ENCODE measurements at places on chromosomes 6 and 20.

- DNase-seq: no peak
These were observed 196.2 kb upstream of the THEMIS start for GRCh38 chr6:128097009-128097408.

DNA sequence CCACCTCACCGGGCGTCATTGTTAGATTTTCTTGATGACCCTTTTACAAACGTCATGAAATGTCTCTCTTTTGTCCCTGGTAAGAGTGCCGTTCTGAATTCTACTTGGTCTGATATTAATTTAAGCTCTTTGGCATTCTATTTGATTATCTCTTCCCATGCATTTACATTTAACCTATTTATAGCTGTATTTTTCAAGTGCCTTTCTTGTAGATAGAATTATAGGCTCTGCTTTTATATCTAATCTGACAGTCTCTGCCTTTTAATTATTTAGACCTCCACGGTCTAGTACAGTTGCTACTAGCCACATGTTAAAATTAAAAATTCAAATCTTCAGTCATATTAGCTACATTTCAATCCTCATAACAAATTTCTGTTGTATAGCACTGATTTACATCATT lies 12.6 kb downstream of the RAB22A start:
- no peak for DNase-seq

DNA sequence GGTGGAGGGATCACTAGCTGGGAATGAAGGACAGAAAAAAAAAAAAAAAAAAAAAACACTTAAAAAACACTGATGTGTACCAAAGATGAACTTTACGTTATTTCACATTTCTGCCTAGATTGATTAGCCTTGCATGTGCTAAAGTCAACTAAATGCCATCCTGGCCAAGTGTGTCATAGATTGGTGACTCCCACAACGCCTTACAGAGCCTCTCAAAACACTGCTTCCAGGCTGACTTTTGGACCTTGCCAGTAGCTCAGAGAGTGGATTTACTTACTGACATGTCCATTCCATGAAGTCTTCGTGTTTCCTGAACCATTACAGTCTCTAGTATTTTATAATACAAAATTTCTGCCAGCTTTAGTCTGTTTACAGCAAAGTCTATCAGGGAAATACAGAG lies 40.5 kb downstream of the RBL1 start:
- DNase-seq: no peak

DNA sequence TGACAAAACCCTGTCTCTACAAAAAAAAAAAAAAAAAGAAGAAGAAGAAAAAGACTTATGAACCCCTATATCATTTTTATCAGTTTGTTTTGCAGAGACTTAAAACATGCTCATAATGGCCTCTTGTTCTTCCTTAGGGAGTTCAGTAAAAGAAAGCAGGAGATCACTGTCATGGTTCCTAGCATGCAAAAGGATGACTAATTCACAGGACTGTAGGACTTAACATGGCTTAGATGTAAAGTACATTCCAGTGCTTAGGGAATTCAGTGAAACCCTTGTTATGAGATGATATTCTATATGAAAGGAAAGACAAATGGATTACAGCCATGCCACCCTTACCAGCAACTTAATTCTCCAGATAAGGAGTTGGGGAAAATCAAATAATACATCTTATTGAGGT lies 29.5 kb downstream of the EEF1A1 start:
- no peak for DNase-seq

DNA sequence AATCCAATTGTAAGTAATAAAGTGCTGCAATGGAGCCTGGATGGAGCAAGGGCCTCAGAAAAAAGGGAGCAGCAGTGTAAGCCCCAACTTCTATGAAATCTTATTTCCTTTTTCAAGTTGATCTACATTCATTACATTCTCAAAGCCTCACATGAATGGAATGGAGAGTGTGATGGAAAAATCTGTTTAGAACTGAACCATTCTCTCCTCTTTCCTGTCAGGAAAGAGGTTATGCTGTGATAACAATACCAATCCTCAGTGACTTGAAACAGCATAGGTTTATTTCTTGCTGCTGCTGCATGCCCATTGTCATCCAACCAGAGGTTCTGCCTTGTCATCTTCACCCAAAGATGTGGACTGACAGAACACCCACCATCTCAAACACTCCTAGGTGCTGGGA lies 8.9 kb upstream of the OR2H2 start:
- no peak for DNase-seq

DNA sequence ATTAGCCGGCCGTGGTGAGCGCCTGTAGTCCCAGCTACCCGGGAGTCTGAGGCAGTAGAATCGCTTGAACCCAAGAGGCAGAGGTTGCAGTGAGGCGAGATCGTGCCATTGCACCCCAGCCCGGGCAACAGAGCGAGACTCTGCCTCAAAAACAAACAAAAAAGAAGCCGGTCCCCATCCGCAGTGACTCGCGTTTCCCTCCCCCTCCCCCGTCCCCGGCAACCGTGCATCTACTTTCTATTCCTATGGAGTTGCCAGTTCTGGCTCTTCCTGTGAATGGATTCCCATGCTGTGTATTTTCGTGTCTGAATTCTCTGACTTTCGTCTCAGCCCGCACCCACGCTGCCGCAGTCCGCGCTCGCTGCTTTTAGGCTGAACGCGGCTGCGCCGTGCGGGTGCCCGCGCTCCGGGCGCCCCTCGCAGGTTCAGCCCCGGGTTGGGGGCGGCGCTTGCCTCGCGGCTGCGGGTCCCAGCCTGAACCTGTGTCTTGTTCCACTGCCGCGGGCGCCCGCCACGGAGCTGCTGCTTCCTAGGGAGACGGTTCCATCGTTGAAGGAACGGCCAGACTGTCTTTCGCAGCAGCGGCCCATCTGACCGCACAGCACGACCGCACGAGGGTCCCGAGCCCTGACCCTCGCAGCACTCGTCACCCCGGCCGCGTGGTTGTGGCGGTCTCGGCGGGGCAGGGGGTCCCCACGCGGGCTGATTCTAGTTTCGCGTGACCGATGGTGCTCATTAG lies 1.1 kb upstream of the MRGBP start:
- no peak for DNase-seq

GRCh38 chr6:107695061-107695720 lies 128.9 kb downstream of the SCML4 start:
- DNase-seq: no peak

DNA sequence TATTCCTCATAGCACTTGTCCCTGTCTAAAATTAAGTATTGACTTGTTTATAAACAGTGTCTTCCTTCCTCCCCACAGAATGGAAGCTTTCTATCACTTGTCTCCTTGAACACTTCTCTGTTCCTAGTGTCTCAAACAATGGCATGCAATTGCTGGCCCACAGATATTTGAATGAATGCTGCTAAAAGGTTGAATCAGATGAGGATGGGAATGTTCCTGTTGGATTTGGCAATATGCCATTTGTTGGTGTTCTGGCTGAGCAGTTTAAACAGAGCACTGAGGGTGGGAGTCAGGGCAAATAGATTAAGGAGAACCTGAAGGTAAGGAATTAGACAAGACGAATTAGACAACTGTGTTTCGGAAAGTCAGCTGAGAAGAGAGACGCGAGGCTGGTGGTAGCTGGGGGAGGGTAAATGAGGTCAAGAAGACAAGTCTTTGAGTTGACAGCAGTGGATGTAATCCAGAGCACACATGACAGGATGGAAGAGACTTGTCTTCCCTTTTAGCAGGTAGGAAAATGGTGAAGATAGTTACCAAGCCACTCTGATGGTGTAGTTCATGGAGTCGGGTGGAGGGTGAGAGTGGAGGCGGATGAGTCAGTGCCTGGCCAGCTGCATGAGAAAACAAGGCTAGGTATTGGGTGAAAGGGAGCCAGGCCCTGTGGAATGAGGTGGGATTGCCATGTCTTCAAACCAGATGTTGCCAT lies 58.3 kb upstream of the GNRH2 start:
- DNase-seq: no peak

DNA sequence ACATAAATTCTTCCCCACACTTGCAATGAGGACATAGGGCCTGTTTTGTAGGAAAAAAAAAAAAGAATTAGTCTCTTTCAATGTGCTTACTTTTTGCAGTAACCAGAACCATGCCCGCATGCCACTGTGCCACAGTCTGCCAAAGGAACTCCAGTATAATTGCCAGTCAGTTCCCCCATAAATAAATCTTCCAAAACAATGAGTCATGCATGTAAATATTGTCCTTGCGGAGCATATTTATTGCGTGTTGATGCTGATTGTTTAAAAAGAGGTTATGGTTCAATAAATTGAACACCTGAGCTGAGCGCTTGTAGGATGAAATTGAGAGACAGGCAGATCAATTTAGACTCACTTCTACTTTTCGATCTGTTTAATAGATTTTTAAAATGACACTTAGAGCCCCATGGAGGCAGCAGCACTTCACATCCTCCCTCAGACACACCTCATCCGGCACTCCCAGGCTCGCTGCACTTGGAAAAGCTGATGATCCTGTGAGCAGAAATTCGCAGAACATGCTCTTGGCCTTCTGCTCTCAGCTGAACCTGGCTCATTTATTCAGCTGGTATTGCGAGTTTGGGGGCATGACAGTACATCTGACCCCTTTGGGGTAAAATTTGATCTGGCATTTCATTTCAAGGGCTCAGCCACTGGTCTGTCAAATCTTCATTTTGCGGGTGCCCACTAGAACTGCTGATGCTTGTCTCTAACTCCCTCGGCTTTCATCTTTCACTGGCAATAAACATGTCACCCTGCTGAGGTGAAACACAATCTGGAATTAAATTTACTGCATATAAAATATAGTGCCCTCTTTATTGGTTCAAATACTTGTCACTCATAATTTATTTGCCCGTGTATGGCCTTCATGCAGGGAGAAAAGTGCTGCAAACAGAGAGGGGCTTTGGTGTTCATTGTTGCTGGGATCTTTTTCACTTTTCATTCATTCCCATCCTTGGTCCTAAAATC lies 371.1 kb upstream of the POU3F2 start:
- DNase-seq: no peak

DNA sequence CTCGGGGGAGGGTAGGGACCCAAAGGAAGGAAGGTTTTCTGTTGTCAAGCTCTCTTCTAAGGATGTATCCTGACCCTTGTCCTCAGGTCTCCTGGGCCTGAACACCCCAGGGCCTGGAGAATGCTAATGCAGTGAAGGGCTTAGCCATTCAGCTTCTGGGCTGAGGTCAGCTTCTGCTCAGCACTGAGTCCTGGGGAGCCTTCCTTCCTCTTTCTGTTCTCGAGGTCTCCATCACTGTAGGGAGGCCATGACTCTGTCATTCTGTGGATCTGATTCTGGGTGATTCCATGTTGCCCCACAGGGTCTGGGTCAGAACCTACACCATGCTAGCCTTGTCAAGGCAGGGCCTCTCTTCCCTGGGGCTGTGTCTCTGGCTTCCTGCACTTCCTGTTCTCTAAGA lies 712.7 kb downstream of the DHX35 start:
- DNase-seq: no peak

DNA sequence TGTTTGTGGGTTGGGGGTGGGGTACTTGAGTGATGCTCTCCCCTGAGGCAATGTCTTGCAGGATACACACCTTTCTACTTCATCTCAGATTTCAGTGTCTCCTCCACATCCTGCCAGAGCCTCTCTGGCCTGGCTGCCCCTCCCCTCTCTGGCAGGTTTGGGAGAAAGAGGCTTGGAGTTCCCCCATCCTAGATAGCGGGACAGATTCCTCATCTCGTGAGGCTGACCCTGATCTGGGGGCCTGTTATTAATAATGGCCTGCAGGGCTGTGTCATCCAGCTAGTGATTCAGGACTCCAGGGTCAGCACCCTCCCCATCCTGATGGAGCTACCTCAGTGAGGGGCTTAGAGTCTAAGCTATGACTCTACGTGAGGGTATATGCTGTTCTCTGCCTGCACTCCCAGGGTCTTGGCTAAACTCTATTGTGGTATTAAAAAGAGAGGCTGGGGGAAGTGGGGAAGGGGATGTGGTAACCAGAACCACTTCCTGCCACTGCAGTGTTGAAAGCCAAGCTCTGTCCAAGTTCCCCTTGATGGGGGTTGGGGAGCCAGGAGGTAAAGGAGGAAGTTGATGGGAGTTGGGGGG lies 3.7 kb upstream of the MMP9 start:
- no peak for DNase-seq

GRCh38 chr6:163183806-163184205 lies 230.7 kb upstream of the QKI start:
- no peak for DNase-seq

DNA sequence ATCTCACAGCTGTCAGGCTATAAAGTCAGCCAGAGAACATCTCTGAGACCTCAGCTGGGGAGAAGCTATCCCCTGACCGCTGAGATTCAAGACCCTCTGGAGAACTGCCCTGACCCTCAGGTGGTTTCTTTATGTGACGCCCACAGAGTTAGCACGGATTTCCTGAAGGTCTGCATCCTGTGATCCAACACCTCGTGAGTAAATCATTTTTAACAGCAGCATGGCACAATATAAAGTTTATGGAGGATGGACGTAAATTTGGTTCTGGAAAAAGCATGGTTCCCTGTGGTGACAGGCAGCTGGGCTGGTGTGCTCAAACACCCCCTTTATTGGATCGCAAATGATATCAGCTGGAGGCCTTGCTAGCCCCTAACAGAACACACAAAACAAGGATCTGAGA lies 25.3 kb upstream of the TRAF3IP2 start:
- no peak for DNase-seq

DNA sequence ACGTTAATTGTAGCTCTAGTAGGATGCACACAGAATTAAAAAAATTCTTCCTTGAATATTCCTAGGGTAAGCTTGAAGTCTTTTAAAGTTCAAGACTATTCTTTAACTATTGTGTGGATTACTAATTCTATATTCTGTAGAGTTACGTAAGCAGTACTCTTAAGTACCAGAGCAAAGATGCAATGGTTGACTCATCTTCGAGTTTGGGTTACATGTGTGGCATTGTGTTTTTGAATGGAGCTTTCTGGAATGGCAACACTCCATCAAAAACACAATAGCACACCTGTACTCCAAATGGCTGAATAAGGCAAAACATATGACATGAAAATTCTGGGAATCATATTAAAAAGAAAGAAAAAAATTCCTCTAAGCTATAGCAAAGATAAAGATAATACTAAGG lies 33.5 kb upstream of the CEP162 start:
- DNase-seq: no peak

GRCh38 chr6:48197941-48198340 lies 86.9 kb upstream of the PTCHD4 start:
- no peak for DNase-seq

Data from NCI-H1048 (cell line).